ENCODE measurements at places on chromosomes 5 and 9.

GRCh38 chr5:157890836-157891597 lies 32.1 kb upstream of the CLINT1 start:
- ATAC-seq: no peak

DNA sequence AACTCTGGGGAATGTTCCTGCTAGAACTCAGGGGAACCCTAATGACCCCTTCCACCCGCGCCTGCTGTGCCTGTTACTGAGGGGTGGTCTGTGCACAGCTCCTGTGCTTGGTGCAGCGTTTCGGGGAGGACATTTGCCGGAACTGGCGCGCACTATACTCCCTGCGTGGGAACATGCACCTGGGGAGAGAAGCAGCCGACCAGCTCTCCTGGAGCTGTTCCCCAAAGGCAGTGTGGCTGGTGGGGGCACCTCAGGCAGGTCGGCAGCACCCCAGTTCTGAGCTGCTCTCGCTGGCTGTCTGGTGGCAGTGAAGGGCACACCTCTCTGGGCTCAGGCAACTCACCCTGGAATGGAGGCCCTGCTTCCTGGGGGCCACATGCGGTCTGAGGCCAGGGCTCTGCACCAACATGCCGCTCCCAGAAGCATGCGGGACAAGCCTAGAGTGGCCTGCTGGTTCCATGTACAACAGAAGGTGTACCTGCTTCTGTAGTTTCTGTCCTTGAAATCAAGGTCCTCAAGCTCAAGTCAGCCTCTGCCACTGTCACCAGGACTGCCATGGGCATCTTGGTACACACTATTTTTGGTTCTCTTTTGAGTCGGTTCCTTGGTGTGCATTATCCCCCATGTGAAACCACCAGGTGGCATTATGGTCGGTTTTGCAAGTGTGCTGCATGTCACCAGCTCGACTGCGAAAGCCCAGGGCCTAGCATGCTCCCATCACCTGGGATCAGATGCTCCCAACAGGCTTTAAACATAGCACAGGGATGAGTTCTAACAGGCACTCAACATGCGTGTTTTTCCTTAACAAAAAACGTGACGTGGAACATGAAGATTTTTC lies 7.8 kb upstream of the MRNIP start:
- ATAC-seq: peak; percentile 65

DNA sequence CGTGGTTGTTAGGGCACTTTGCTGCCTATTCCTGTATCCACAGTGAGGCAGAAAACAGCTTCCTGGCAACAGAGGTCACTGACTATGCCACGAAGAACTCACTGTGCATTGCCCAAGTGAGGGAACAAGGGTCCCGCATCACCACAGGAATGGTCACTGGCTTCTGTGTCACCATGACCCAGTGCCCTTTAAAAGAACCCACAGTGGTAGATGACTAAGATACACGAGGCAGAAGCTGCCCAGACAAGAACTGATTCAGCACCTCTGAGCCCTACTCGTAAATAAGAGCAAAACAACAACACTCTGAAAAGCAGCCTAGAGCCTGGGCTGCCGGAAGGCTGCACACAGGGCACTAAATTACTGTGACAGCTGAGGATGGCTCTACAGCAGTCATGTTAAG lies 236.6 kb upstream of the RASEF start:
- no peak for ATAC-seq

GRCh38 chr5:61587125-61587524 lies 255.1 kb downstream of the ZSWIM6 start:
- ATAC-seq: no peak

DNA sequence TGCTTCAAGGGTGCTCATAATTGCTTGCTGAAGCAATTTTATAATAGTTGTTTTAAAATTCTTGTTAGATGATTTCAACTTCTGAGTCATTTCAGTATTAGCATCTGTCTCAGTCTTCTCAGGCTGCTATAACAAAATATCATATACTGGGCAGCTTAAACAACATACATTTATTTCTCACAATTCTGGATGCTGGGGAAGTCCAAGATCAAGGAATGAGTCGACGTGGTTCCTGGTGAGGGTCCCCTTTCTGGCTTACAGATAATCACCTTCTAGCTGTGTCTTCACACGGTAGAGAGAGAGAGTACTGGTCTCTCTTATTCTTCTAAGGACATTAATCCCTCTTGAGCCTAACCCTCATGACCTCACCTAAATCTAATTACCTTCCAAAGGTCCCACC lies 160.4 kb downstream of the SIL1 start:
- ATAC-seq: no peak

DNA sequence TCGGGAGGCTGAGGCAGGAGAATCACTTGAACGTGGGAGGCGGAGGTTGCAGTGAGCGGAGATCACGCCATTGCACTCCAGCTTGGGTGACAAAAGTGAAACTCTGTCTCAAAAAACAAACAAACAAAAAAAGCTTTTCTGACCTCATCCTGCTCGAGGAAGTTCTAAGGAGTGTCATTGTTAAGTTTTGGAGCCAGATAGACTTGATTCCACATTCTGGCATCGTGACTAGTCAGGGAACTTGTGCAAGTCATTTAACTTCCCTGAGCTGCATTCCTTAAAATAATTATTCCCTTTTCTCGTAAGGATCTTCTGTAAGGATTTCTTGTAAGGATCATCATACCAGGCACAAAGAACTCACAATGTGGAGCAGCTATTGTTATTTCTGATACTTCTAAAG lies 26.2 kb downstream of the SNX24 start:
- ATAC-seq: no peak

- no peak for ATAC-seq
These were observed 159.1 kb upstream of the ACOT12 start for GRCh38 chr5:81552852-81553566.

DNA sequence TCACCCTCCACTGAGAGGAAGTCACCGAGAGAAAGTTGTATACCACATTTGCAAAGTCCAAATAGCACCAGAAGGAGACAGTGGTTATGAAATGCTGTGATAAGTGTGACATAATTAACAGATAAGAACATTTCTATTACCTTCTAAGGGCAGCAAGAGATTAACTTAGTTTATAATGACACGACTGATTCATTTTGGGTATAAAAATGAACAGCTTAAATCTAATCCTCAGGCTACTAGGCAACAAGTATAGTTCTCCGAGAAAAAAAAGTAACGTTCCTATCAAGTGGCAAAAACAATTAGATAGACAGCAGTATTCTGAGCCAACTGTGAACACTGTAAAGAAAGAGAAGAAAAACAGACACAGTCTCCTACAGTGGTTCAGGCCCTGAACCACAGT lies 431.2 kb upstream of the GRAMD2B start:
- no peak for ATAC-seq

All from stimulated activated memory B cell treated with anti-CD40 and anti-IgM and Interleukin-4, amounts not matched to agents 10 μg/mL and 1 μg/mL and 100 μg/mL, for 72 hours (primary cell).